A673 (cell line): ENCODE measurements at places on chromosomes 7 and 10. TPM values are rescaled to one million over a fixed set of nuclear protein-coding genes. Genes with fewer than 3 reads are reported as not detected.

GRCh38 chr10:69119896-69120295 lies 4.1 kb upstream of the VPS26A start:
- H3K27ac ChIP-seq: no peak overlapping the region
- no peak for DNase-seq
- no peak overlapping the region for H3K4me3 ChIP-seq
- H3K27me3 ChIP-seq: no peaks in the 10 kb centered on the region

DNA sequence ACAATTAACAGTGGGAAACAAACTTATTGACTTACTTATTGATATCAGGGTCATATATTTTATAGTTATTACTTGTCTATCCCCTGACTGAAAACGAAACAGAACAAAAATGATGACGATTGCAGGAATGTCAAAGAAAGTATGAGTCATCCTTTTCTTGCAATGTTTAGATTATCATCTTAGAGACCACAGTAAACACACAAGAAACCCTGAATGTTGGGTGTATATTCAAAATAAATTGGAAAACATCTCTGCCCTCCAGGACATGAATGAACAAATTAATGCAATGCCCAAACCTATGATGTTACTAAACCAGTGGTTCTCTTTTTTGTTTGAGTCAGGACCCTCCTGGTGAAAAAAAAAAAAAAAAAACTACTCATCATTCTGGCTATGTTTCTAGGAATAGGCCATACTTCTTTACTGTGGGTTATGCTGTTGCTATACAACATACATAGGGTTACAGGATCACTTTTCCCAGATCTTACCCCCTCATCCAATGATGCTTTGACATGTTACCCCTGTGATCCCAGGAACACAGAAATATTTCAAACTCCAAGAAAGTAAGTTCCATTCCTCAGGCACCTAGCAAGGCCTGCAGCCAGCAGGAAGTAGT lies 623.4 kb upstream of the IGFBP3 start:
- H3K27ac ChIP-seq: no peak overlapping the region
- H3K4me1 ChIP-seq: no peaks in the 10 kb centered on the region
- DNase-seq: no peak

GRCh38 chr7:3107228-3107763 lies 63.6 kb upstream of the CARD11 start:
- no peak overlapping the region for H3K27ac ChIP-seq
- H3K36me3 ChIP-seq: no peaks in the 10 kb centered on the region
- peaks cover 4% of the 10 kb centered on the region for H3K27me3 ChIP-seq

GRCh38 chr10:46094931-46095750 lies 49.1 kb upstream of the MSMB start:
- H3K27me3 ChIP-seq: no peaks in the 10 kb centered on the region
- H3K4me3 ChIP-seq: no peak overlapping the region
- no peaks in the 10 kb centered on the region for H3K4me1 ChIP-seq
- H3K36me3 ChIP-seq: no peaks in the 10 kb centered on the region
- DNase-seq: peak; percentile 36

The OPN4 gene
- total RNA-seq: not detected in 2 replicates

- H3K4me1 ChIP-seq: no peaks in the 10 kb centered on the region
- H3K36me3 ChIP-seq: no peaks in the 10 kb centered on the region
- no peak for DNase-seq
- H3K27ac ChIP-seq: no peak overlapping the region
- peaks cover 48% of the 10 kb centered on the region for H3K27me3 ChIP-seq
Observed at GRCh38 chr10:104516986-104517385, 124.1 kb upstream of the SORCS3 start.

The SPDYE2B gene
- not detected in 2 replicates for total RNA-seq

DNA sequence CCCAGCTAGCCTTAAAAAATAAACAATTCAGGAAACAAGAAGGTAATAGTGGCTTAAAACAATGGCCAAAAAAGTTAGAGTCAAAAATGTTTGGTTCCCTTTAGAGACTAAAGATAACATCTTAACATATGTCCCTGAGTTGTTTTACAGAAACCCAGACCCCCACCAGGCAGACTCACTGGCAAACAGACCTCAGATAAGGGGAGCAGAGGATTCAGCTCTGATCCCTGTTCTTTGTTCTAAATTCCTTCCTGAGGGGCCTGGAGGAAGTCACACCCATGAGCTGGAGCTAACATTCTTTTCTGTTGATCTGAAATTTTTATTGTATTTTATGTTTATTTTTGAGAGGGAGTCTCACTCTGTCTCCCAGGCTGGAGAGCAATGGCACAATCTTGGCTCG lies 247.2 kb downstream of the USP6NL start:
- H3K27me3 ChIP-seq: no peaks in the 10 kb centered on the region
- H3K4me3 ChIP-seq: no peak overlapping the region
- H3K27ac ChIP-seq: no peak overlapping the region
- H3K4me1 ChIP-seq: no peaks in the 10 kb centered on the region
- no peak for DNase-seq

- no peak overlapping the region for H3K27ac ChIP-seq
- H3K4me1 ChIP-seq: no peaks in the 10 kb centered on the region
- no peaks in the 10 kb centered on the region for H3K36me3 ChIP-seq
- no peak for DNase-seq
- no peaks in the 10 kb centered on the region for H3K27me3 ChIP-seq
- H3K4me3 ChIP-seq: no peak overlapping the region
Observed at GRCh38 chr10:56920601-56921261, 559.7 kb upstream of the ZWINT start.

The INMT gene
- total RNA-seq: 0.11 and 0.17 TPM in 2 replicates

DNA sequence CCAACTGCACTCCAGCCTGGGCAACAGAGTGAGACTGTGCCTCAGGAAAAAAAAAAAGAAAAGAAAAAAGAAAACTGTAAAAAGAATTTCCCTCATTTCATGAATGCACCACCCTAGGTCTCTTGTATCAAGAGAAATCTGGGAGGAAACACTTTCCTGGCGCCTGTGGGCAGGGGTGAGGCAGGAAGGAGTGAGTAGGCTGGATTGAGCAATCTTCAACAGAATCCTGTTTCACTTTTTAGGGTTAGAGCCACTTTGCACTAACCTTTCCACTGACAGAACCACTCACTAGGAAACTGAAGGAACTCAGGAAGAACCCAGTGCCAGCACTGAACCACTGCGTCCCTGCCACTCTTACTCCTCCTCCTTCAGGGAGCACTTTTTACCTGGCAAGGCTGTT lies 282.1 kb downstream of the CCDC3 start:
- H3K27me3 ChIP-seq: no peaks in the 10 kb centered on the region
- H3K36me3 ChIP-seq: no peaks in the 10 kb centered on the region
- peak; percentile 33 for DNase-seq
- H3K27ac ChIP-seq: no peak overlapping the region
- H3K4me1 ChIP-seq: peaks cover 34% of the 10 kb centered on the region
- H3K4me3 ChIP-seq: no peak overlapping the region

- peak; percentile 52 for DNase-seq
- peak overlapping the region; percentile 77 for H3K27ac ChIP-seq
- peaks cover 24% of the 10 kb centered on the region for H3K4me1 ChIP-seq
- peak overlapping the region; percentile 56 for H3K4me3 ChIP-seq
- H3K36me3 ChIP-seq: peaks cover 61% of the 10 kb centered on the region
Observed at GRCh38 chr7:100887516-100888290, 1.8 kb downstream of the UFSP1 start.

DNA sequence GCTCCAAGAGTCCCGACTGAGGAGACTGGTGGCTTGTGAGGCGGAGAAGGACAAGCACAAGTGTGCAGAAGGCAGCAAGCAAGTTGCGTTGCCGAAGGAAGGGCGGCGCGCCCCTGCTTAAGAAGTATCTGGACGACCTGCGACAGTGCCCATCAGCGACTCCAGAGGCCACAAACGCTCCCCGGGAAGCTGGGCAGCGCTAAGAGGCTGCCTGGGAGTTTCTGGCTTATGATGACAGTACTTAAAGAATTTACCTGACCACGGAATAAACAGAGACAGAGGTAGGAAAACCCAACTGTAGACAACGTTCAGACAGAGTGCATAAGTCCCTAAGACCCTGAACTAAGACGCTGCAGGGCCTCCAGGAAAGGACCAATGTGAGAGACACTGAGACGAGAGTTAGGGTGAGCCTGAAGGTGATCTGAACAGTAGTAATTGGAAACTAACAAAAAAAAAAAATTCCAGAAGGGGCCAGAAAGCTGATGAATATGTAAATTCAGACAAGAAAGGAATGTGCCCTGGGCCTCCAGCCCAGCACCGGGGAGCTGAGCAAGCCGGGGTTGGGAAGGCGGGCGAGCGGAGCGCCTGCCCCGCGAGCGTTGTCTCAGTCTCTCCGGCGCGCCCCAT lies 1.0 kb downstream of the OSBPL3 start:
- peak; percentile 64 for DNase-seq
- peak overlapping the region; percentile 82 for H3K4me3 ChIP-seq
- no peaks in the 10 kb centered on the region for H3K27me3 ChIP-seq
- H3K36me3 ChIP-seq: no peaks in the 10 kb centered on the region
- H3K27ac ChIP-seq: peak overlapping the region; percentile 76
- peaks cover 16% of the 10 kb centered on the region for H3K4me1 ChIP-seq

DNA sequence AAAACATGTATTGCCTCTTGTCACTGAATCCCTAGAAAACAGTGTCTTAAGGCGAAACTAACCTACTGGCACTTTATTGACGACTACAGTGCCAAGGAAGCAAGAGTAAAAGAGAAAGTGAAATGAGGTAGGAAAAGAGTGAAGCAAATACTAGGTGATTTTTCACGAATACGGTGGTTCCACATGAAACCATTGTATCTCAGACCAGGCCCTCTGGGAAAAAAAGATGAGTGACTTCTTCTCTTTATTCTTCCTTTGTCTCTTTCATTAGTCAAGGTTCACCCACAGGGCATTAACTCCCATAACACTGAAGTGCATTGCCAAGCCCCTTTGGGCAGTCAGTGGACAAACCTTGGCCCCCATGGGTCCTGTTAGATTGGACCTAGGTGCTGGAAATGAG lies 16.2 kb upstream of the MACC1 start:
- no peak overlapping the region for H3K4me3 ChIP-seq
- no peaks in the 10 kb centered on the region for H3K27me3 ChIP-seq
- no peak for DNase-seq
- H3K27ac ChIP-seq: no peak overlapping the region
- no peaks in the 10 kb centered on the region for H3K4me1 ChIP-seq

The WBP1L gene
- total RNA-seq: 20.0 and 20.3 TPM in 2 replicates

GRCh38 chr7:125059861-125060456 lies 130.3 kb upstream of the POT1 start:
- no peaks in the 10 kb centered on the region for H3K36me3 ChIP-seq
- DNase-seq: peak; percentile 32
- no peaks in the 10 kb centered on the region for H3K27me3 ChIP-seq
- no peak overlapping the region for H3K27ac ChIP-seq
- H3K4me1 ChIP-seq: no peaks in the 10 kb centered on the region

The ADAM22 gene
- total RNA-seq: 6.9 and 7.1 TPM in 2 replicates

DNA sequence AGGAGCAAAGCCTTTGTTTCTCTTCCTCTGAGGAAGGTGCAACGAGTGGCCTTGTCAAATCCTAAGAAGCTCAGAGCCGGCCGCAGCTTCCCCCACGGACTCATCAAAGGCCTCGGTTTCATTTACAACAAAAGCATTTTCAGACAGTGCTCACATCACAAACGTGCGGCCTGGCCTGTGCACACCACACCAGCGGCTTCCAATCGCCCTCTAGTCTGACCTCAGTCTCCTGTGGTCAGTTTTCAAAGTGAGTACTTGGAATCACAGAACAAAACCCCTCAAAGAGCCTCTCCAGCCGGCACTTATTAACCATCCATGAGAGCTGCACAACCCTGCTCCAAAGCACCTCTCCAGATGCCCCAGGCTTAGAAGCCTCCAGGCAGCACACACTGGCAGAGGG lies 3.3 kb downstream of the RADIL start:
- no peaks in the 10 kb centered on the region for H3K4me1 ChIP-seq
- H3K27ac ChIP-seq: no peak overlapping the region
- no peaks in the 10 kb centered on the region for H3K36me3 ChIP-seq
- no peak overlapping the region for H3K4me3 ChIP-seq
- DNase-seq: no peak

GRCh38 chr10:103849212-103849877 lies 6.0 kb downstream of the SH3PXD2A start:
- H3K27ac ChIP-seq: no peak overlapping the region
- no peaks in the 10 kb centered on the region for H3K27me3 ChIP-seq
- DNase-seq: no peak

The LRIT1 gene
- total RNA-seq: not detected in 2 replicates

DNA sequence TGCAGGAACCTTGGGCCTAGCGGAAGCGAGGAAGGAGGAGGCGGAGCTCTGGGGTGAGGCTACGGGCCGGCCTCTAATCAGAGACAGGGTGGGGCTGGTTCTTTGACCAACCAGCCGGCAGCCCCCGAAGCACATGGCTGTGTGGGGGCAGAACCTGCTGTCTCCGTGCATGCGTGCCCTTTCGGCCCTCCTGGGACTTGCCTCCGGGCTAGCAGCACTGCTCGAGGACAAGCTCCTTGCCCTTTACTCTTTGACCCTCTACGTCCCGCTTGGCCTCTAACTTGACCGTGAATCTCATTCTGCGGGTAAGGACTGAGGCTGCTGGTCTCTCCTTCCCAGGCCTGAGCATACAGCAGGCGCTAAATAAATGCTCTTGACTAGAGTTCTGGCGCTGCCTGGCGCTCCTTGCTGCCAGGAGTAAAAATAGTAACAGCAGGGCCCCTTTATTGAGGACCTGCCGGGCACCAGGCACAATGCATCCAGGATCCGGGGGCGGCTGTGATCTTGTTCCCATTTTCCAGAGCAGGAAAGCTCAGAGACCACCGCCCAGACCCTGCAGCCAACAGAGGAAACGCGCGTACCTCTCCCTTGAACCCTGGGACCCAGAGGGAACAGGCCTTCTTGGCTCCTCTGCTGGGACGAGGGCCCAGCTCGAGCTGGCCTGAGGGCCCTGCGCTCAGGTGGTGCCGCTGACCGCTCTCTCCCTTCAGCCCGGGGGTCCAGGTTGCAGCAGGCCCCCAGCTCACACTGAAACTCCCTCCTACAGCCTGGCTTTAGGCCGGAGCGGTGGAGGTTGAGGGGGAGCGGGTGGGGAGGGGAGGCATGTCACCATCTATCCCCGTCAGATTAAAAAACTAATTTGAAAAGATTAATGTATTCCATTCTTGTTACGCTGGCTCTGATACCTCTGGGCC lies 2.7 kb upstream of the COMTD1 start:
- H3K4me1 ChIP-seq: peaks cover 27% of the 10 kb centered on the region
- no peak overlapping the region for H3K27ac ChIP-seq
- DNase-seq: peak; percentile 31

DNA sequence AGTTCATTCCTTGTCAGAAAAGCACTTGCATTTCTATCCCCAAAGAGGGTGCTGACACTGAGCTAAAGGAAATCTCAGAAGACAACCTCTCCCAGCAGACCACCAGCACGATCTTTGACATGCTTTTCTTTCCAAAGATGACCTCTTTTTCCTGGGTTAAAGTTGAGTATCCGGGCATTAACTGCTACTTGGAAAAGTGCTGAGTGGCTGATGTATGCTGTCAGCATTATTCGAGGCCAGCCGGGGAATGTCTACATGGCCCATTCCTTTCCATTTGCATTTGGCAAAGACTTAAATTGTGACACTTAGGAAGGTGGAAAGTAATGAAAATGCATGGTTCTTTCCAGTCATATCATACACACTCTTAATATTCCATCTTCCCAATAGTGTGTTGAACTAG lies 90.6 kb upstream of the SKAP2 start:
- H3K27ac ChIP-seq: no peak overlapping the region
- no peak for DNase-seq
- H3K4me1 ChIP-seq: no peaks in the 10 kb centered on the region
- H3K36me3 ChIP-seq: no peaks in the 10 kb centered on the region

- no peak overlapping the region for H3K27ac ChIP-seq
- no peak overlapping the region for H3K4me3 ChIP-seq
- H3K27me3 ChIP-seq: no peaks in the 10 kb centered on the region
- no peak for DNase-seq
Observed at GRCh38 chr7:148580446-148580845, 10.1 kb upstream of the C7orf33 start.

The TEX36 gene
- total RNA-seq: 0.61 and 1.3 TPM in 2 replicates
